CD4-positive, alpha-beta T cell treated with Interleukin-10 for 1 hour (primary cell): ENCODE measurements at places on chromosomes 6 and 20.

- peak; percentile 40 for DNase-seq
These were observed 34.2 kb downstream of the DTNBP1 start for GRCh38 chr6:15628499-15629131.

DNA sequence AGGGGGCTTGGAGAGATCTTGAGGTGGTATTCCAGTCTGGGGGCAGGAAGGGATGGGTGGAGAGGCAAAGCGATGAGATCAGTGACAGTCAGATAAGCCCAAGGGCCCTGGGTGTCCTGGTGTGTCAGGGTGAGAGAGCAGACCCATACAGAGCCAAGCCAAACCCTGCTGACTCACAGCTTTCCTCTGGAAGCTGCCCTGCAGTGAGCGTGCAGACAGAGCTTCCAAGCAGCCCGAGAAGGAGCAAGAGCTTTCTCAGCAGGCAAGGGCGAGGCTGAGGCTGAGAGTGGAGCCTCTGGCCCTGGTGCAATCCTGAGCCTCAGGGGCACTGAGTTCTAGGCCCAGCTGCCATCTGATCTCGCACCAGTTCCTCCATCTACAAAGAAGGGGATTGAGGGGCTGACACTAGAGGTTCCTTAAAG lies 91.1 kb upstream of the HIVEP1 start:
- DNase-seq, result no peak

- no peak for DNase-seq
These were observed at the start of gene FILIP1 for GRCh38 chr6:75493400-75494064. Gene FILIP1 (minus strand): TSS chr6:75493800. CDS start chr6:75414972, 78,828 bp downstream.

DNA sequence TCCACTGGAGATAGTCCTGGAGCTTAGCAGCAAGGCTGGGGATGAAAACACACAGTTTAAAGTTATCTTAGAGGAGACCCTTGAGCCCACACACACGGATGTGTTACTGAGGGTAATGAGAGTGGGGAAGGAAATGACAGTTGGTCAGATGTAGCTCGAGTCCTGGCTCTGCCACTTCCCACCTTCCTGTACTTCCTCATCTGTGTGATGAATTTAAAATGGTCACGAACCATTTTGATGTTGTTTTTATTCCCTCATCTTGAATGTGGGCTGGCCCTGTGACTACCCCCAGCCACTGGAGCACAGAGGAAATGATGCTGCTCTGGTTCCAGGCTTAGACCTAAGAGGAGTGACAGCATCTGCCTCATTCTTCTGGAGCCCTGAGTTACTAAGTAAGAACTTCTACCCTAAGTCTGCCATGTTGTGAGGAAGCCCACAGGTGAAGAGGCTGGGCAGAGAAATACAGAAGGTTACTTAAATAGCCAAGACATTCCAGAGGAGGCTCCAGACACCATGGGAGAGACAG lies 141.2 kb downstream of the NRN1 start:
- DNase-seq, result peak; percentile 24

GRCh38 chr6:82906951-82907350 lies 158.7 kb downstream of the UBE3D start:
- DNase-seq, result no peak

DNA sequence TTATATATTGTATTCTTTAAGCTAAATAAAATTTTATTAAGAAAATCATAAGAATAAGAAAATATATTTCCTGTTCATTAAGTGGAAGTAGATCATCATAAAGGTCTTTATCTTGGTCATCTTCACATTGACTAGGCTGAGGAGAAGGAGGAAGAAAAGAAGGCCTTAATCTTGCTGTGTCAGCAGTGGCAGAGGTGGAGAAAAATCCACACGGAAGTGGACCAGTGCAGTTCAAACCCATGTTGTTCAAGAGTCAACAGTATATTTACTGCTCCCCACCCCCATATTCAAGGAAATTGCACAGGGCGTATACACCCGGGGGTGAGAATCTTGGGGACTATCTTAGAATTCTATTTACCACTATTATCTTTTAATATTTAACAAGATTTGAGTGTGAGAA lies 178.6 kb upstream of the SCGN start:
- DNase-seq, result no peak

- no peak for DNase-seq
These were observed 11.5 kb upstream of the NFATC2 start for GRCh38 chr20:51553897-51554486.

DNA sequence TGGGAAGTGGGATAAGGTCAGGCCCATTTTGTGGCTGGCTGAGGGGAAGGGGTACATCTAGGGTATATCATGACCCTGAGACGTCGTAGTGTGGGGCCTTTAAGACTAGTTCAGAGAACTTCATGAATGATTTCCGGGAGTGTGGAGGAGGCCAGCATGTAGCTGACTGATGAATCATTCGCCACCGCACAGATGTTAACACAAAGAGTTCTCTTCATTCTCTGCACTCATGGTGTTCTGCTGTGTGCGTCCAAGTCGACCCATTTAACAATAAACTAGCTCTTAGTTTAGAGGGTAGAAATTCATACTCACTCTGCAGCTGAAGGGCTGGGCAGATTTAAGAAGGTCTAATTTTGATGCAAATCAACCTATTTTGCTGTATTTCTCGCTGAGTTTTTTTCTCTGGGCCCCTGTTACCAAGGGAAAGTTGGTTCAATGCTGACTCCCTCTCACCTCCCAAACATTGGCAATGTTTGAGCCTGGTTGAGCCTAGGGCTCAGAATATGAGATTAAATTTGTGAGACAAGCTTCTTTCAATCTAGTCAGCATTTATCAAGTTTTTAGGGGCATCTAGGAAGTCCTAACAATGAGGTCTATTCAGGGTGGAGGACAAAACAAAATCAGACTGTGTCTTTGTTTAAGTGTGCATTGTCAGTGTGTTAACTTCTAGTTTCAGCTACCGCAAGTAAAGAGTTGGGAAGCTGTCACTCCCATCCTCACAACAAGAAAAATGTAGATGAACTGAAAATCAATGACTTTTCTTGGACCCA lies 106.8 kb upstream of the CBLN4 start:
- DNase-seq, result no peak

GRCh38 chr20:40646361-40646760 lies 42.7 kb downstream of the MAFB start:
- DNase-seq, result no peak

DNA sequence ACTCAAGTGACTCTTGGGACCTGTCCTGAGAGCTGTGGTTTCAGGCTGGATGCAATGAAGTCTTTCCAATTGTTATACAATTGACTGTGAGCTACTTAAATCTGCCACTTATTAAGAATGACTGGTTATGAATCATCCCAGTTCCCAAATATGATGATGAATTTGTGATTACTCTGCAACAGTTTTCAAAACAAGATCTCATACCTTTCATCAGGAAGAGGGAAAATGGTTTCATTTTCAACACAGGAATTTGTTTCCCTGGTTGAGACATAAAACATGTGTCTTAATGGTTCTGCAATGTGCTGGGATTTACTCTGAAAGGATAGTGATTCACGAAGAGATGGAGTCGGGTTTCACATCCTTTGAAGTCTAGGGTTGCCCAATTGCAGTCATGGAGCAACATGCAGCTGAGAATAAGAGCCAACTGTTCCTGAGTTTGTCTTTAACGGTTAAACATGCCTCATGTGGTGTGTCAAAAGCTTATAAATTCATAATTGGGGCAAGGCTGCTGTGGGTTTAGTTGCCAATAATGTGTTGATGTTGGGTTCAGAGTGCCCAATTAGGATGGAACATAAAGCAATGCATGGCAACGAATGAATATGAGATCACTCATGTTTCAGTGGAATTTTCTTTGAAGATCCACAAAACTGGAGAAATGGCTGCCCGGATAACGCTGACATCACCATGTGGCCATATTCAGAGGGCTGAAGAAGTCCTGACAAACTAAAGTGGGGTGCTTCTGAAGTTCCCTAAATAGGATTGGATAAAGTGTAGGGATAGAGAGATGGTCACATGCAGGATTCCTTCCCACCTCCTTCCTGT lies 41.0 kb downstream of the CYP24A1 start:
- DNase-seq, result no peak

- DNase-seq, result no peak
These were observed 22.2 kb upstream of the FBXO30 start for GRCh38 chr6:145836772-145837171.

- DNase-seq, result no peak
These were observed 5.5 kb downstream of the POU3F2 start for GRCh38 chr6:98839781-98840361.

DNA sequence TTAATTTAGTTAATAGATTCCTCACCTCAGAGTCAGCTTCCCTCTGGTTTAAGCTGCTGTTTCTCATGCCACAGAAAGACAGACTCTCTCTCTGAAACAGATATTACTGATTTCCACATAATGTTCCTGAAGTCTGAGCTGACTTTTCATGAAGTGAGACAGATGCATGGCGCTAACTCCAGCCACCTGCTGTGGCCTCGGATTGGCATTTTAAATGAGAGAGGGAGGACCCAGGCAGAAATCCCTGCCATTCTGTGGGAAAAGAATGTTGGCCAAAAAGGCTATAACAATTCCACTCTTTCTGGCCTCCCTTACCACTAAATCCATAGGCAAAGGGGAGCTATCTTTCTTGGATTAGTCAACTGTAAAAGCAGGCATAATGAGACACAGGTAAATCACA lies 354.1 kb upstream of the CDH4 start:
- DNase-seq, result no peak

DNA sequence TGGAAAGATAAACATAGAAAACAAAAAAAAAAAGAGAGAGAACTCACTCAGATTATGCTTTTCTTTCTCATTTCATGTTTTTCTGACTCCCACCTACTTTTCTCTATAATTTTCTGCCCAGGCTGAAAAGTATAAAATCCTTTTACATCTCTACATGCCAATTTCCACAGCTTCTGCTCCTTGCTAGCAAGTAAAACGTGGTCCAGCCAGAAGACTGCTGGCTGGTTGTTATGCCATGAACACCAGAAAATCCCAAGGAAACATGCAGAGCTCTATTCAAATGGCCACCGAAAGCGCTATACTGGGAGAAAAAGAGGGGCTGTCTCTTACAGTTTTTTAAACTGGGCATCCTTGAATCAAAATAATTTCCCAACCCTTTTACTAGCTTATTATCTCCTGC lies 512.8 kb upstream of the ID4 start:
- DNase-seq, result no peak

GRCh38 chr20:33160681-33161080 lies 7.3 kb upstream of the BPIFA2 start:
- DNase-seq, result no peak

DNA sequence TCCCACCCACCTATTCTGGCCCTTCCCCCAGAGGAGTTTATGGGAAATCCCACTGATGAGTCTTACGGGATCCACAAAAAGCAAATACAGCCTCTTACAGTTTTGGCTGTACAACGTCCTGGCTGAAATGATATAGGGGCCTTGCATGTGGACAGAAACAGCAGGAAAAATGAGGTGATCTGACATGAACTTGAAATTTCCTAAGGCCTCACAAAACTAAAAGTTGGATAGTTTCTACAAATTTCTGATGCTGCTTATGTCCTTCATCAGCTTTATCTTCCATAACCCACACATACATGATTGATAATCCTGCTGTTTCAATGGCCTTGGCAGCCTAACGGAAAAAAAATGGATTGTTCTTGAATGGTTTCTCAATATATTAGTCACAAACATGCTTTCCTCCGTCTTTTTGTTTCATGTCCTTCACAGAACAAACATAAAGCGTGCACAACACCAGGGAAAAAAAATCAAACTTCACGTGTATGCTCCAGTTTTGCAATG lies 118.8 kb downstream of the BMP5 start:
- DNase-seq, result no peak

- no peak for DNase-seq
These were observed 10.7 kb upstream of the STMND1 start for GRCh38 chr6:17091122-17091521.

GRCh38 chr6:128346569-128346968 lies 173.8 kb downstream of the PTPRK start:
- DNase-seq, result no peak

GRCh38 chr6:109239651-109240321 lies 142.5 kb downstream of the CD164 start:
- DNase-seq, result no peak

DNA sequence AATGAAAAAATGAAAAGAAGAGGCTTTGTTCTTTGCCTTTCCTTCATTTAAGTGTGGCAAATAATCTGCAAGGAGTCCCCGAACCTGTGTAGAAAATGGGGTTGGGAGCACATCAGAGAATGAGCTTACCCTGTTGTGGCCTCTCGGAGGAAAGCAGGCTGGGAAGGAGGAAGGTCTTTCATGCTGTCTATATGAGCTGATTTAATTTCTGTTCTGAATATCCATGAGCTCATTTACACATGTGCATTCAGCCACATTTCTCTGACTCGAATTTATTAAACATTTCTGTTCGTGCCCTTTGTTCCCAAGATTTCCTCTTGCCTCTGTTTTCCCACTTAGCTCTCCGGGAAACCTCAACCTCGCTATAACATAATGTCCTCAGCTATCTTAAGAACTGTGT lies 584.4 kb upstream of the CDH4 start:
- no peak for DNase-seq

DNA sequence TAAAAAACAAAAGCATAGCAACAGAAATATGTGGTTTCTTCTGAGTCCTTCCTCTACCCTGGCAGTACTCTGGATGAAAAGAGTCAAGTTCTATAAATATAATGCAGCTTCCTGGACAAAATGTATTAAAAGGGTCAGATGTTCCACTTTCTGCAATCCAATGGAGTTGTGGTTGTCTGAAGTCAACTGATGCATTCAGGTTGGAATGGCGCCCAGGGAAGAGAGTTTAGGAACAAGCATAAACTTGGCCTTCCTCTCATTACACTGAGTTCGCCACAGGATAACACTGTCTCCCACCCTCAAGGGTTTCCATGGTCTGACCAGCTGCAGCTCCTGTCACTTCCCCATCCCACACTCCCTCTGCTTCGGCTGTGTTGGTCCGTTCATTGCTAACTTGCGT lies 66.4 kb downstream of the PLEKHG1 start:
- DNase-seq, result no peak

DNA sequence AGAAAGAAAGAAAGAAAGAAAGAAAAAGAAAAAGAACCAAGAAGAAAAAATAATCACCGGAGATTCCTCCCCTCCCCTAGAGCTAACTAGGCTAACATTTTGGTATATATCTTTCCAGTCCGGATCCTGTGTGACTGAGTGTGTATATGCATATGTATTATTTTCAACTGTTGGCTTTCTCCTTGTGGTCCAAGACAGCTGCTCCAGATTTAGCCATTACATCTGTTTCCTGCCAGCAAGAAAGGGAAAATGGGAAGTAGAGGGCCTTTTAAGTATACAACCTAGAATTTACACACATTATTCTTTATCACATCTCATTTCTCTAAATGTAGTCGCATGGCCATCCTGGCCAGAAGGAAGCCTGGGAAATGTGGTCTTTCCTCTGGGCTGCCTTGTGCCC lies 15.2 kb downstream of the SLC52A3 start:
- DNase-seq, result no peak

GRCh38 chr6:79670789-79671188 lies 39.7 kb downstream of the SH3BGRL2 start:
- no peak for DNase-seq
